Mammary epithelial cell (primary cell): ENCODE measurements at places on chromosomes 3 and 15. TPM values are rescaled to one million over a fixed set of nuclear protein-coding genes. Genes with fewer than 3 reads are reported as not detected.

DNA sequence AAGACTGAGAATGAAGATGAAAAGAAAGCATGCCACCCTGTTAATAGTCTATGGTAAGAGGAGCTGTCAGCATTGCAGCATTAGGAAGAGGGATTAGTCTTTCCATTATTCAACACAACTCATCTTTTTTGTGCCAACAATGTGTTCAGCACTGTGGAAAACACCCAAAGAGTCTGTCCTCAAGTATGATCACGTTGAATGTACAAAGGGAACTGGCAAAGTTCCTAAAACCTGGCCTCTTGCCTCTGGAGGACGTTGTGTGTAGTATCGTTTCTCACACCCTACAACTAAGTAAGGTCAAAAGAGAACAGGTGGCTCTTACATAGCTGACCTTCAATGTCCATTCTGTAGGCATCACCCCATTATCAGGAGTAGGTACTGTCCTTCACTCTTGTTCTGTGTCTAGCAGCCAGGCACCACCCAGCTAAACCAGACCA, 147.9 kb upstream of the THBS1 start:
- no peak for DNase-seq

Gene SV2B
- total RNA-seq: 0.33 TPM

DNA sequence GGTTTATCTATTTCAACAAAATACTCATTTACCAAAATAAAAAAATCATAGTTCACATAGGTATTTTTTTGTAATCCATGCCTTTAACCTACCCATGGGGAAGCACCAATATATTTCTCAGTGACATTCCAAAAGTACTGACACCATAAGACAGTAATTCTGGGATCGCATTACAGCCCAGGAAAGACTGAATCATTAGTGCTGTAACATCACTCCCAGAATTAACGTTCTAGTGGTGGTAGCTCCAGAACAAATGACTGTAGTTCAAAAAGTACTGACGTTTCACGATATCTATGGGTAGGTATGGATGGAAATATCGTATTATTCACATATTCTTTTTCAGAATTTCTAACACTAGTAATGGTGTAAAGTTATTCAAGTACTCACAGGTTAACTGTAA, 54.3 kb upstream of the NEK10 start:
- peak; percentile 21 for DNase-seq

GRCh38 chr15:44529864-44530604, 6.9 kb upstream of the EIF3J start:
- no peak for DNase-seq

- peak; percentile 85 for DNase-seq
Measured at GRCh38 chr15:36757189-36757814, 177.9 kb downstream of the CDIN1 start.
